ENCODE measurements at places on chromosomes 12 and 14.

DNA sequence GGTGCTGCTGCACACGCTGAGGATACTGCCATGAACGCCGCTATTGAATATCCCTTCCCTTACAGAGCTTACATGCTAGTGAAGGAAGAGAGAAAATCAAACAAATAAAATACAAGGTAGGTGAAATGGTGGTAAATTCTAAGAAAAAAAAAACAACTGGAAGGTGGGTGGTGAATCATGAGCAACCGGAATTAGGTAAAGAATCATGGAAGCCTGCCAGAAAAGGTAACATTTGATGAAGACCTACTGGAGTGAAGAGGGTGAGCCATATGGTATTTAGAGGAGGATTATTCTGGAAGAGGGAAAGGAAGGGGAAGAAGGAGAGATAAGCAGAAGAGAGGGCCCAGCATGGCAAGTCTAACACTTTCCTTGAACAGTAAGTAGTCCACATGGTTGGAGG is 76.1 kb downstream of the LRIG3 start:
- DNase-seq, result no peak

DNA sequence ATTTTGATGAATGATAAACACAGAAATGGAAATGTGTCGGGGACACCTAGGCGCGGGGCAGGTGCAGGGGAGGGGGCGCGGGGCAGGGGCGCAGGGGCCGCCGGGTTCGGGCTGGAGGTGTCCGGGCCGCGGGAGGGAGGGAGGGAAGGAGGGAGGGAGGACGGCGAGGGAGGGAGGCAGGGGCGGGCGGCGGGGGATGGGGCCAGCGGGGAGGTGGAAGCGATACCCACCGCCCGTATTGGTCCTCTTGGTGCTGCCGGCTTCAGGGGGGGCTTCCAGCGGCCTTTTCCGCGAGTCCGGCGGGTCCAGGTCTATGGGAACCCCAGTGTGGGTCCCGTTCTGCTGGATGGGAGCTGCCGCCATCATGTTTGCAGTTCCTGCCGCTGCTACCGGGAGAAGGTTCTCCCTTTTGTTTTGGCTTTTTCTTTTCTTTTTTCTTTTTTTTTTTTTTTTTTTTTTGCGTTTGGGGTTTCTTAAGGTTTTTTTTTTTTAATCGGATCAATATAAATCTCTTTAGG is 703 bp downstream of the NOVA1 start:
- peak; percentile 22 for DNase-seq

- DNase-seq, result no peak
Observed at GRCh38 chr12:80838024-80838658, 99.6 kb downstream of the LIN7A start.

DNA sequence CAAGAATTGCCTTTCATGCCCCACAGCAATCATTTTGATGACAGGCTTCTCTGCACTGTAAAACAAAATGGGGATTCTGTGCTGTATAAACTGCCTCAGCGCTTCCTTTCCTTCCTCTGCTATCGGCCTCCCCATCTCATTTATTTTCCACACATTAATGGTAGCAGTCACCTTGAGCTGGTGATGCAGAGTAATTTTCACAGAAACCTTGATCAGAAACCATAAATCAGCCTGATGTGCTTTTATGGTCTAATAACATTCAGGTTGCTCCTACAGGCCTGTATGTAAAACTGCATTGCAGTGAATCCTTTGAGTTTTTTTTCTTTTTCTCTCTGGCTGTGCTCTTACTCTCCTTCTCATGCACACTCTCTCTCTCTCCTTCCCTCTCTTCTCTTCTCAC is 578.4 kb upstream of the STXBP6 start:
- no peak for DNase-seq

DNA sequence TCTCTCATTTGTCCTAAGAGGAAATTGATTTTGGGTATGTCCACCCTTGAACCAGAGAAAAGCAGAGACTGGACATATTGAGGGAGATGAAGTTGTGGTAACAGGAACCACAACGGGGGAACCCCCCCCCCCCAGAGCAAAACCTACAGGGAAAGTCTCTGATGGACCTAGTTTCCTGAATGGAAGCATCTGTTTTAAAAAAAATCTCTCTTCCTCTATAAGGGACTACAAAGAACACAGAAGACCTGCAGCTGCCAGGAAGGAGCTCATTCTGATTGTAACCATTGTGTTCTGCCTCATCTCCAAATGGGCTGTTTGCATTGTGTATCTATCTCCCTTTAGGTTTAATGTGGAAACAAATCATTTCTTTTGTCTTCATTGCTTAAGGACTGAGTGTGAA is 13.4 kb downstream of the C1S start:
- DNase-seq, result no peak

GRCh38 chr12:6469609-6470374 is 685 bp downstream of the VAMP1 start:
- DNase-seq, result no peak

GRCh38 chr12:89622115-89622514 is 86.5 kb downstream of the ATP2B1 start:
- no peak for DNase-seq

DNA sequence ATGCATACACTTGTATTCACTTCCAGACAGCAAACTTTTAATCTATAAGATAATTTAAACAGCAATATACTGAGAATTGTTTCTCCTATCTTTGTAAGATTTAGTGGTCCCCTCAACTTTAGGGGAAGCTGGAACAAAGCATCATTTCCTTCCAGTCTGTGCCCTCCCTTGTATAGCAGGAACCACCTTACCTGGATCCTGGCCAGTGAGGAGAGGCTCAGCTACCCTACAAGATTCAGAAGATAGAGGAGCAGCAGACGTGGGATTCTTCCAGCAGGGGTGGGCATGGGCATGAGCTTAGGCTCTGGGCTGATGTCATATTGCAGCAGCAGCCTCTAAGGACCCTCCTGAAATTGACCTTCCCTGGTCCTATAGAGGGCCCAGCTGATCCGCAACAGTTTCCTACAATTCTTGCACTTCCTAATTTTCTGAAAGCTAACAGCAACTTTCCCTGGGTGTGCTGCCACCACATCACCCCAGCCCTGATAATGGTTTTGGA is 21.3 kb downstream of the MOK start:
- no peak for DNase-seq

DNA sequence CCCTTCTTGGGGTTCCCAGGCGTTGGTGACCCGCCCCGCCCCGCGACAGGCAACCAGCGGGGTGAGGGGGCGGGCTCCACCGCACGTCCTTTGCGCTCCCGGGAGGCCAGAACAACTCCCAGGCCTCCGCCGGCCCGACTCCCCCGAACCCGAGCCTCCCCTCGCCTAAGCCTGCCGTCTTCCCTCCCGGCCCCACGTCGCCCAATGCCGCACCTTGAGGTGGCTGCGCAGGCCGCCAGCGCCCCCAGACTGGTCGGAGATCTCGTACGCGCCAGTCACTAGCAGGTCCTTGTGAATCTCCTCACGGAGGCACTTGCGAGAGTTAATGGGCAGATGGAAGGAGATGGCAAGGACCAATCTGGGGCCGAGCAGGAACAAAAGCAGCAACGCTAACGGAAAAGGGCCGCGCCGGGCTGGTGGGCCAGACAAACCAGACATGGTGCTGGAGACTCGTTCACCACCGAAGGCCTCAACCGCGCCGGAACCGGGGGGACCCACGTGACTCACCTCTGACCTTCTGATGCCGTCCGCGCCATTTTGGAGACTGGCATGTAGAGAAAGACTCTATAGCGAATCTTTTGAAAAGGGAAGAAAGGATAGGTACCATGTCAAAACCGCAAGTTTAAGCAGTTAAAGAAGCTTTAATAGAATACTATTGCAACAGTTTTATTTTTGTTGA is at the start of gene TMED10:
TSS of gene TMED10 (minus strand) at position 471 of the 679 bp plus-strand sequence. CDS start at position 438, 33 bp downstream.
- DNase-seq, result peak; percentile 86

DNA sequence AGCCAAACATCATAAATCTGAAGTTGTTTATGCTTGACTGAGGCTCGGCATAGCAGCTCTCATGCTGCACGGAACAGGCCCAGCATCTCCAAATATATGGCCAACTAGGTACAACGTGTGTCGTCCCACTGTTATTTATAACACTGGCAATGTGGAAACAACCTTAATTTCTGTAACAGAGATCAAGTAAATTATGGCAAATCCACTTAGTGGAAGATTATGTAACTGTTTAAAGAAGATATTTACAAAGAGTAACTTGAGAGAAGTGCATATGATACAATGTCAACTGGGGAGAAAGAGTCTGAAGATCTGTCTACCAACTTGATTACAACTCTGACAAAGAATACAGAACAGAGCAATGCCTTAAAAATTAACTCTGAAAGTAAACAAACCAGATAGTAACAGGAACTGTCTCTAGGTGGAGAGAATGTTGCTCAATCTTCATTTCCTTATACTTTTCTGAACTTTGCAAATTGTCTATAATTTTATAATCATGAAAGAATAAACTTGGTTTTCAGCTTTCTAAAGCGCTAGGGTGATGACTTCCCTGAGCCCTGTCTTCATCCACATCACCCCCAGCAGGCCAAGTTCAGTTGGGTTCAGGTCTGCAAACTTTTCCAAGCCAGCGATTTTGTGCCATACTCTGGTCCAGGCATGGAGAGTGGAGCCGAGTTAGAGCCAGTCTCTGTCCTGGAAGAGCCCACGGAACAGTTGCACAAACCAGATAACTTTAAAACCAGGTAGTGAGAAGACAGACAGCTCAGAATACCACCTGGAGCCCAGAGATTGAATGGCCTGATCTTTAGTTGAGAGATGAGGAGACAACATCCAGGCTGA is 44.3 kb upstream of the BDKRB2 start:
- no peak for DNase-seq

- DNase-seq, result no peak
Observed at GRCh38 chr12:71281425-71281824, 123.6 kb upstream of the TSPAN8 start.

DNA sequence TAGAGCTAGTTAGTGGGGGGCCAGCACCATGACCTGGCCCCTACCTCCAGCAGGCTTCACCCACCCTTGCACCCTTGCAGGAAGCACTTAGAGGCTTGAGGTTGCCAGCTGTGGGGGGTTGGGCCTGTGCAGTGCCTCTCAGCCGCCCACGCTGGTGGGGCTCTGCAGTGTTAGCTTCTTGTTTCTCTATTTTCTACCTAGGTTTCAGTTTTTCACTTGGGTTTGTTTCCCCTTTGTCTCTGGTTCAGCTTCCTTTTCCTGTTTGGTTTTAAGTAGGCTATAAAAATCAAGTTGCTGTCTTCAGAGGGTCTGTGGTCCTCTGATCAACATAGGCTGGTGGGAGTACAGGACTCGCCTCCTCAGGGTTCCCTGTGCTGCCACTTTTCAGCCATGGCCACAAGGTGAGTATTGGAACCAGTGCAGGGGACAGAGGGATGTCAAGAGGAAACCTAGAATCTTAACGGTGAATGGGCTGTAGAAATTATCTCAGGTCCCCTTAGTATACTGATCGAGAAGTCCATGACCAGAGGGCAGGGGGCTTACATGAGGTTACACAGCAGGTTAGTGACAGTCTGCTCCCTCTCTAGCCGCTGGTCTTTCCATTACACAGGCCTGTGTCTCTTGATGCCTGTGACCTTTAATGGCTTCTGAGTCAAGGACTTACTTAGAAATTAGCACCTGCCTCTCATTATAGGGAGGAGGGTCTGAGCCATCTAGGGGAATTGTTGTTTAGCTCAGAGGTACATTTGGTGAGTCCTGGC is at the start of gene EVL:
TSS of gene EVL (plus strand) at position 312 of the 761 bp plus-strand sequence. CDS start at position 391, 79 bp downstream.
- no peak for DNase-seq

GRCh38 chr14:32306549-32306948 is 22.5 kb upstream of the AKAP6 start:
- DNase-seq, result no peak

DNA sequence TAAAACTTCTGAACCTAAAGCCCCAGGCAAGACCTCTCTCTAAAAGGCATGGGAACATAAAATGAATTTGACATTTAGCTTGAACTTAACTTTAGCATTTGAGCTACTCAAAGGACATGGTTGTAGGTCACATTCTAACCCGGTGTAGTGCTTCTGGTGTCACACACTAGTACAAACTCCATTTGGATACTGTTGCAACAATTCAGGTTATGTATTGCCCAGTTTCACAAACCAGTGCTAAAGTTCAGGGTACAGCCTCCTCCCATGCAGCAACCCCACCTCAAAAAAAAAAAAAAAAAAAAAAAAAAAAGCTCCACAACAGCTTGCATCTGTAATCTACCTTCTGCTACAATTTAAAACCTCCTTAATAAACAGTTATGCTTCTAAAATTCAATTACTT is 7.8 kb downstream of the PPTC7 start:
- no peak for DNase-seq

DNA sequence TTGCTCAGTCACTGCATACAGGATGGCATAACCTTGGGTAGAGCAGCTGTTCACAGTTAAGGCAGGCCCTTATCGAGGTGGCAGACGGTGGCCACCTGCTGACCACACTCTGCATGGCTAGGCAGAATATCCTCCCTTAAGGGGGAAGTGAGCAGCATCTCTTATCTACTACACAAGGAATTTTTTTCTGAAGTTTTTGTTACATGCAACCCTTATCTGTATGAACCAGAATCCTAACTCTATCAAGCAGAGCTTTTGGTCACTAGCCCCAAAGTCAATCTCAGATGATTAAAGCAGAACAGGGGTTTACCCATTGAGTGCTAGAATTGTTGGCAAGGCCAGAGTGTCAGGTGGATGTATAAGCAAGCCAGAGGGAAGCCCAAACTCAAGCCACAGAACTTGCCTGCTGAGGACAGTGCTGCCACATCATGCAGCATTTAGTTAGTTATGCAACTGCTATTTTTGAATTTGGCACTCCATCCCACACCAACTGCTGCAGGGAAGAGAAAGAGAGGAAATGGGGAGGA is 192.8 kb downstream of the TBX5 start:
- DNase-seq, result no peak

DNA sequence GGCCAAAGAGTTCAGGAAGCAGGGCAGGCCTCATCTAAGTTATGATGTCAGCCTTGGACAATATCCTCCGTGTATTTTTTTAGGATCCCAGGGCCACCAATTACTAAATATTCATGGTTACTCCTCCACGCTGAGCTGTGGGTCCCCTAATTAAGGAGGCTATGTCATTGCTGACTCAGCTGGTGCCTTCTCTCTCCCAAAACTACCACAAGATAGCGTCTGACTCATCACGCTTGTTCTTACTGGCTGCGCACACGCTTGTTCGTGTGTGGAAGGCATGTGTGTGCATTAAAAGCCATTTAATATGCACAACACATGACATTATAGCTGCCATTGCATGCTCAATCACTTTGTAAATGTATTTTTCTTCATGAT is 78.3 kb downstream of the GSC start:
- no peak for DNase-seq

Measured in HCEC 1CT (cell line).